ENCODE measurements at places on chromosomes 12 and 14.

GRCh38 chr14:52227619-52228222 is 39.8 kb upstream of the PTGDR start:
- no peak for DNase-seq

DNA sequence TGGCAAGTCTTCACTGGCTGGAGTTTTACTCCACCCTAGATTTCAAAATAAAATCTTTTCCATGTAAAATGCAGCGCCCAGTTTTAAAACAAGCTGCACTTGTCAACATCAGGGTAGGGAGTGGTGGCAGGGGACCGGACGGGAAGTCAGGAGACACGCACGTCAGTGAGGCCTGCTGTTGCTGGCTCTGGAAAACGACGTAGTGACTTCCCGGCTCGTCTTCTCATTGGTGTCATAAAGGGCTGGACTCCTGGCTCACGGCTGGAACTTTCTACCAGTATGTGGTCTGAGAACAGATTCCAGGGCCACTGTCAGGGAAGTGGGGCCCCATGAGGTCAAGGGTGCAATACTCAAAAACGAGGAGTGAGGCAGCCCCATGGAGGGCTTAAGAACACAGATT is 64.2 kb upstream of the FOXN3 start:
- no peak for DNase-seq

DNA sequence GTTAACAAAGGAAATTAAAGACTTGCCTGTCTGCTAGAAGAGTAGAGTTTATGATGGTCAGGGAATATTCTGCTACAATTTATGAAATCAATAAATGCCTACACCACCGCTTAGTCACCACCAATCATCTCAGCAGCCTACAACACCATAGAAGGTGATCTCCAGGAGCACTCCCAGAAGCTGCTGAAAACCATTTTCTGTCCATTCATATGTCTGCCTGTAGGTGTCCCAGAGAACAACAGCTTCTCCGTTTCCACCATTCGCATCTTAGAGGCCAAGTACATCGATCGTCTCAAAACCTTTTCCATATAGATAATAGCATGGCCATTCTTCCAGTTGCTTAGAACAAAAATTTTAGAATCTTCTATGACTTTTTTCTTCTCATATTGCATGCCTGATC is 303.4 kb downstream of the KCNC2 start:
- DNase-seq: no peak

DNA sequence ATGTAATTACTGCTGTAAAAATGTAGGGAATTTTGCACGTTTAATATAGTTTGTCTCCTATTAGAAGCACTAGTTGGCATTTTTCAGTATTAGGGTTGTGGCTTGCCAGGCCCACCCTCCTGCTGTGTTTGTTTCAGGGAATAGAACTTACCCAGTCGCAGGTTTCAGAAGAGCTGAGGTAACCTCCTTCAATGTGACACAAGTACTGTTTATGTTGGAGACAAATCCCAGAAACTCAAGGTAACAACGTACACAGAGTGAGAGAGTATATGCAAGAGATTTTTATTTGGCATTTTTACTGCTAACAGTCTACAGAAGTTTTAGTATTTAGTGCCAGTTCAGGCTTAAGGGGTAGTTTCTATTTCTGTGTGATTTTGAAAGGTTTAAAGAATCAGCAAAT is 284.3 kb downstream of the RAD51B start:
- no peak for DNase-seq

GRCh38 chr12:2754208-2754607 is 40.6 kb upstream of the FKBP4 start:
- DNase-seq: no peak

DNA sequence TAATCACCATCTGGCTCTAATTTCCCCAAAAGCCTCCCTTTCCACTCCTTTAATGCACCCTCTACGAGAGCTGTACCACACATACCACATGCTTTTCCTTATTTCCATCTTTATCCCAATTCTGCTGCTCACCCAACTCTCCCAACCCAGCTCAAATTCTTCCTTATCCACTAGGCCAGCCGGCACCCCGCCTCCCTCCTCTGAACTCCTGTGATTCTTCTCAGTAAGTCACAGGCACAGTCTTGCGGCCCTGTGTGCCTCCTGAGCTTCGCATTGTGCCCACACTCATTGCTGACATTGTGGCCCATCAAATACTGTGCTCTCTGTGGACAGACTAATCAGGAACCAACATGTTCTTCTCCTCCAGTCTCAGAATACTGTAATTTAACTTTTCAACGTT is 45.4 kb downstream of the APPL2 start:
- no peak for DNase-seq

DNA sequence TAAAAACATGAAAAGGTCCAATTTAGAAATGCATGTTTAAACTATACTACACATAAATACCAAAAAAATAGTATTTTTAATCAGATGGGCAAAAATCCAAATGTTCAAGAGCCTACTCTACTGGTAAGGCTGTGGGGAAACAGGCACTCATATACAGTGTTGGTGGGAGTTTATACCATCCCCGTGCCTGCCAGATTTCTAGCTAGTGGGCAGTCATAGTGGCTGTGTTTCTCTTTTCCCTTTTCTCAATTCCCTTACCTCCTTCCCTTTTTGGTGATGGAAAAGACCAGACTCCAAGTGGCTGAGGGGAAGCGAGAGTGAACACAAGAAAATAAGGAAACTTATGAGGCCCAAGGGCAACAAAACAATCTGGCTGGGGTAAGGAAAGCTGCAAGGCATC is 14.7 kb downstream of the ZNF641 start:
- no peak for DNase-seq

DNA sequence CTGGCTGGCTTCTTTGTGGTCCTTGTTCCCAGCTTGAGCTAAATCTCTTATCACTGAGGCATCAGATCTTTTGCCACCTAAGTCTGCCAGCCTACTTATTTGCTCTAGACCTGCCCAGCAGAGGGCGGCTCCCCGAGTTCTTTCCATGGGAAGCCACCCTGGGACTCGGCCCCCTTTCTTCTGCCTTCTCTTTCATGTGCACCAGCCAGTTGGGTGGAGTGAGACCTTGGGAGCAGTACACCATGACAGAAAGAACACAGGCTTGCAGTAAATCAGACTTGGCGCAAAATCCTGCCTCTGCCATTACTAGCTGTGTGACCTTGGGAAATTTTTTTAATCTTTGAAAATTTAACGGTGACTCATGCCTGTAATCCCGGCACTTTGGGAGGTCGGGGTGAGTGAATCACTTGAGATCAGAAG is 7.4 kb downstream of the SMAGP start:
- DNase-seq: no peak

GRCh38 chr14:27367345-27367744 is 769.5 kb upstream of the NOVA1 start:
- DNase-seq: no peak

DNA sequence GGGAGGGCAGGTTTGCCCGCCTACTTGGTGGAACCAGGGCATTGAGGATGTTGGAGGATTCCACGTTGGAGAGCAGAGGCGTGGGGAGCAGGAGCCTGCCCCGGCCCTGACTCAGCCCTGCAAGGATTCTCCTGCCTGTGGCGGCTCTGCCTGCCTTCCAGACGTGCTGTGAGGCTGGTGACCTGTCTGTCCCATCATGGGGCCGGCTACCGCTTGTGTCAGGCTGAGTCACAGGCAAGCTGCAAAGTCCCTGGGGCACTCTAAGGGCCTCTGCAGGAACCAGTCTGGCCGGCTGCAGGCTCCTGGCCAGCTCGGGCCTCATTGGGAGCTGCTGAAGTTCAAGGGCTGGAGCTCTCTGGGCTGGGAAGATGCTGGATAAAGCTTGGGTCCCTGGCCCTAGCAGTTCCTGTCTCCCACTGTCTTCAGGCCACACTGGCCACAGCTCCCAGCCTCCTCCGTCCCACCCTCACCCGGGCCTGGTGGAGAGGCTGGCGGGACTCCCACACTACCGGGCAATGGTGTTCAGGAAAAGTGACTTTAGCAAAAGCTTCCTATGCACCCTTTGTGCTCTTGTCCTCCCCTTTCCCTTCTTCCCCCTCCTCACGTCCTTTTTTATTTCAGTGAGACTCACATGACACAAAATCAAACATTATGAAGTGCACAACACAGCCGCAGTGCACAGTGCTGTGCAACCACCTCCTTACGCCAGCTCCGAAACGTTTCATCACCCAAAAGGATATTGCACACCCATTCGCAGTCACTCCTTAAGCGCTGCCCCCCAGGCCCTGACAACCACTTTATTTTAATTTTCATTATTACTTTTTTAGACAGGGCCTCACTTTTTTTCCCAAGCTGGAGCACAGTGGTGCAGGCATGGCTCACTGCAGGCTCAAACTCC is 22.0 kb upstream of the ULK1 start:
- DNase-seq: peak; percentile 94

DNA sequence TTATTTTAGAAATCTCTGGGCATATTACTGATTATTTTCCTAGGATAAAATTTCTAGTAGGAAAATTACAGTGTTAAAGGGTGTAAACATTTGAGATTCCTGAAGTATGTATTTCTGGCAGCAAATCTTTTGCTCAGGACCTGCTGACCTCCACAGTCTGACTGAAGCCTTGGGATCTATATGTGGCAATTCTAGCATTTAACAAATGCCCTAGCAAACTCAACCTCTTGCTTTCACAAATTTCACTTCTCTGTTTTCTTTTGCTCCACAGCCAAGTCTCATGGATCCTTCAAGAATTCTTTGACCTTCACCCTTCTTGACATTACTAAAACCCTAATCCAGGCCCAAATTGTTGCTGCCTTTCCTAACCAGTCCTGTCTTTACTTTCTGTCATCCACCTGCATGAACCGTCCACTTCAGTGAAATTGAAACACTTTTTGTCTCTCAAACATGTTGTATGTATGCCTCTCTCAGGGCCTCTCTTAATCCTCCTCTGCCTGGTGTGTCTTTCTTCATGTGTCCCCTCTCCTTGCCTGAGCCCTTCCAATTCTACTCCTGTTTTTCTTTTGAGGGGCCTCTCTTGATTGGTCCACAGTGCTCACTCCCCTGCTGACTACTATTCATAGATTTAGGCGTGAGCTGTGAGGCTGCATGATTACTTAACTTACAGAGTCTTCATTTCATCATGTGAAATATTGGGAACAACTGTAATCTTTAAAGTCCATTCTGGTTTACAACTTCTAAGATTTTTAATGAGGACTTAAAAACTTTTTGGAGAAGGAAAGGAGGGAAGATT is 5.1 kb upstream of the DYRK4 start:
- DNase-seq: no peak

DNA sequence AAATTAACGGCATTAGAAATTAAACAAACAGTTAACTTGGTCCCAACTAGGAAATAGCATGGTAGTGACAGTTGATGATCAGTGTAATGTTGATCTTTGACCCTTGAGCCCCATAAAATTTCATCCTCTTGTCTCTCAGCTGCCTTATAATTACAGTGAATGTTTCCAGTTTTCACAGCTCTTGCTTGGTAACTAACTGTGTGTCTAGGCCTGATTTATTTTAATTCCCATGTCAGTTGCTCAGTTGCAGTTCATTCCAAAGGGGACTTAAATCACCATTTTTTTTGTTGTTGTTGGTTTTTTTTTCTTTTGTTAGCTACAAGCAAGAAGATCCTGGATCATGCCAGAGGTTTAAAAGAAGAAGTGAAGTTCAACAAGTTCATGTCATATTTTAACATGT is 1883.7 kb upstream of the FLRT2 start:
- DNase-seq: no peak

DNA sequence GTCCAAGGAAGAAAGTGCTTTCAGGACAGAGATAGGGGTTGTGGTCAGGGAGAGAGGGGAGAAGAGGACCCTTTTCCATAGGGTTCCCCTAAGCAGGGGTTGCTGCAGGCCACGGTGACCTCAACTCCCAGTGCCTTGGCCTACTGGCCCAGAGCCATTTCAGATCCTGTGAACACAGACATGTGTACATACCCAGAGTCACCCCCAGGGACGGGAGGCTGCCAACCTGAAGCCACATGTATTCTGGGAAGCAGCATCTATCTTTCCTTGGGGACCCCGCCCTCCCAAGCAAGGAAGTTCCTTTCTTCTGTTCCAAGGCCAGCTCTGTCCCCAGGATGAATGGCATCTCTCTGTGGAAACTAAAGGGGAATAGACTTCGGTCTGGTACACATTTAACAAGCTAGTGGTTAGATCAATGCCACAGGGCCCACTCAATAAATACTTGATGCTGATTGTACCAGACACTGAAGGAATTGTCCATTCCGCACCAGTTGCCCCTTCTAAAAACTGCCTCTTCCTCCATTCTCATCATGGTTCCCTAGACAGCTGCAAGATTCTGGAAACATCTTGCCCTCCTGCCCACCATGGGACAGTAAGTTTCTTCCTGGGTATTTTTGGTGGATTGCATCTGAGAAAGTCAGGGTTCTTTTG is 25.2 kb upstream of the DGLUCY start:
- no peak for DNase-seq

DNA sequence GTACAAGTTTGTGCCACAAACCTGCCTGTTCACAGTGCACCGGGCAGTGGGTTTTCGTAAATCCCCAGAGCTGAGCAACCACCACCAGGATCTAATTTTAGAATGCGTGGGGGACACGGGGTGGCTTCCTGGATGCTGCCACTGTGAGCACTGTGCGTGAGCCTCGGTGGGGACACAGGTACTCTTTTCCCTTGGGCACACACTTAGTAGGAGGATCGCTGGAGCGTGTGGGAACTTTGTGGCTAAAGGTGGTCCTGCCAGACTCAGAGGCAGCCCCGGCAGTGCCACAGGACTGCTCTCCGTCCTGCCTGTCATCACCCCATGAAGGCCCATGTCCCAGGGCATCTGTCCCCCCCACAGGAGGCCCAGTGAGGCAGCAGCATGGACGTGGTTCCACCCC is 21.1 kb downstream of the BTBD6 start:
- no peak for DNase-seq

- DNase-seq: no peak
These were observed 7.0 kb downstream of the NUBPL start for GRCh38 chr14:31568161-31568560.

DNA sequence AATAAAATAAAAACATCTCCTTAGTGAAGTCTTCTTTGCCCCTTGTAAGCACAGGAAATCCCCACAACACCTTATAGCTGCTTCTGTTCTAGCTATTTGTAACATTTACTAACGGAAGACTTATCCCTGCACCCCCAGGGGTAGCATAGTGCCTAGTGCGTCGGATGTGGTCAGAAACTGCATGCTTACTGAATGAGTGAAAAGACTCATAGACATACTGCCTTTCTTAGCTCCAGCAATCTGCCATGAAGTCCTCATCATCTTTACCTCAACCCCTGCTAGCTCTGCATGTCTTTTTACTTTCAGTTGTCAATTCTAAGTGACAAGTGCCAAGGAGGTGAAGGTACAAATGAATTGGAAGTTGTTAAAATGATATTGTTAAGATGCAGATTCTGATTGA is 12.9 kb downstream of the RIOX1 start:
- no peak for DNase-seq

- DNase-seq: no peak
These were observed 274.2 kb downstream of the ETNK1 start for GRCh38 chr12:22899184-22899583.

DNA sequence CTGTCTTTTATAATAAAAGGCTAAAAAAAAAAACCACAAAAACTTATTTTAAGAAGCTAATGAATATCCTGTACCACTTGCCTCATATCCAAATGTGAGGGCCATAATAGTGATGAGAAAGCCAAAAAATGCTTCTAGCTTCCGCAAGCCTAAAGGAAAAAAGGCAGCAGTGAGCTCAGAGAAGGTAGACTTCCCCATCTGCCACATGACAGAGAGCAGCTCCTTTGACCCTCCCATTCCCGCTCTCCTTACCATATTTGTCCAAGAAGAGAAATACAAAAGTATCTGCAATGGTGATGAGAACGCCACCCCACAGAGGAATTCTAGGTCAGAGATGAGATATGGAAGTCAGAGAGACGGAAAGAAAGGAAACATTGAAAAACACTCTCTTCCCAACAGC is 27.1 kb downstream of the SLC11A2 start:
- no peak for DNase-seq

GRCh38 chr12:19779395-19780056 is 340.2 kb downstream of the AEBP2 start:
- DNase-seq: no peak

- no peak for DNase-seq
These were observed 22.8 kb downstream of the ADCK1 start for GRCh38 chr14:77822741-77823140.
